Astrocyte of the cerebellum (primary cell): ENCODE measurements at places on chromosomes 3 and 15.

DNA sequence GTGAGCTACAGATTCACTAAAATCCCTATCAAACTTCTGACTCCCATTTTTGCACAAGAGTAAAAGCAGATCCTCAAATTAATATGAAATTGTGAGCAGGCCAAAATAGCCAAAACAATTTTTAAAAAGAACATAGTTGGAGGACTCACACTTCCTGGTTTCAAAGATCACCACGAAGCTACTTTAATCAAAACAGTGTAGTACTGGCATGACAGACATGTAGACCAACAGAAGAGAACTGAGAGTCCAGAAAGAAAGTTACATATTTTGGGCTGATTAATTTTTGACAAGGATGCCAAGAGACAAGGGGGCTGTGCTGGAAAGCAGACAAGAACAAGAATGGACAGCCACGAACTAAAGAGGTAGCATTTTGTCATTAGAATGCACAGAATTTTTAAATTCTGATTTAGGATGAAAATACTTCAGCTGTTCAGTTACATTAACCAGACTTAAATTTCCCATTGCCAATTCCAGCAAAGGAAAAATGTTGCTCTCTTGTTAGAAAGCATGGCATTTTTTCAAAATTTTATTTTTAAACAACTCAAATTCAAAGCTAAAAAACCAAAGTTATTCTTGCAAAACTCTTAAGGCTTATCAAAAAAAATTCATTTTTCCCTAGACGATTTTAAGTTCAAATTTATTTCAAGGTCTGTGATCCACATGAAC lies 14.0 kb downstream of the RYK start:
- DNase-seq: no peak

DNA sequence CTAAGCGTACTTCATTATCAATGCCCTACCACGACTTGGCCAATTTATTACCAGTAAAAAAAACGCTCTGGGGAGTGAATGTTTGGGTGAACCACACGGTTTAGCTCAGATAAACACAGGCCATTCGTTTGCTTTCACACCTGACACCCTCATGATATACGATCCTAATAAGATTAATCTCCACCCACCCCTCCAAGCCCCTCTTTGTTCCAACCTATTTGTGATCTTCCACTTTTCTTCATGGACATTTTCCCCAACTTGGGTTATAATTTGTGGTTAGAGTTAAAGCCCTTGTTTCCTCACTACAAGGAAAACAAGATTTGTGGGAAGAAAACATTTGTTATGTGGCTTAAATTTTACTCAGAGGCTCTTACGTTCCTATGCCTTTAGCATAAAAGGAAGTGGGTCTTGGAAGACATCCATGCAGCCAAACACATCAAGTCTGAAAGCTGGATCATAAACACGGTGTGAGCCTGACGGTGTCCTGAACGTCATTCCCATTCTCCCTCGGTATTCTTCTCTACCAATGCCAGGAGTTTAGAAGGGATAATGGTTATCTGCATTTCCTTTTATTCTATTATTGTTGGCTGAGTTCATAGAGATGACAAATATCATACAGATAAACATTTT lies 518.9 kb downstream of the NR2F2 start:
- peak; percentile 32 for DNase-seq

- DNase-seq: no peak
These were observed 103.8 kb upstream of the KLF13 start for GRCh38 chr15:31222773-31223341.

- no peak for DNase-seq
These were observed 60.5 kb downstream of the IGF2BP2 start for GRCh38 chr3:185764163-185764979.

GRCh38 chr3:153284282-153284938 lies 122.4 kb downstream of the RAP2B start:
- peak; percentile 59 for DNase-seq

GRCh38 chr3:171774521-171774920 lies 35.8 kb downstream of the PLD1 start:
- no peak for DNase-seq

DNA sequence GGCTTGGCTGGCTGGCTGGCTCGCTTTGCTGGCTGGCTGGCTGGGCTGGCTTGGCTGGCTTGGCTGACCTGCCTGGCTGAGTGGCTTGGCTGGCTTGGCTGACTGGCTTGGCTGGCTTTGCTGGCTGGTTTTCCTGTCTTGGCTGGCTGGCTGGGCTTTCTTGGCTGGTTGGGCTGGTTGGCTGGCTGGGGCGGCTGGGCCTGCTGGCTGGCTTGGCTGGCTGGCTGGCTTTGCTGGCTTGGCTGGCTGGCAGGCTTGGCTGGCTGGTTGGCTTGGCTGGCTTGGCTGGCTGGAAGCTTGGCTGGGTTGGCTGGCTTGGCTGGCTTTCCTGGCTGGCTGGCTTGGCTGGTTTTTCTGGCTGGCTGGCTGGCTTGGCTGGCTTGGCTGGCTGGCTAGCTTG lies 435.6 kb downstream of the GOLGA6L6 start:
- DNase-seq: no peak

DNA sequence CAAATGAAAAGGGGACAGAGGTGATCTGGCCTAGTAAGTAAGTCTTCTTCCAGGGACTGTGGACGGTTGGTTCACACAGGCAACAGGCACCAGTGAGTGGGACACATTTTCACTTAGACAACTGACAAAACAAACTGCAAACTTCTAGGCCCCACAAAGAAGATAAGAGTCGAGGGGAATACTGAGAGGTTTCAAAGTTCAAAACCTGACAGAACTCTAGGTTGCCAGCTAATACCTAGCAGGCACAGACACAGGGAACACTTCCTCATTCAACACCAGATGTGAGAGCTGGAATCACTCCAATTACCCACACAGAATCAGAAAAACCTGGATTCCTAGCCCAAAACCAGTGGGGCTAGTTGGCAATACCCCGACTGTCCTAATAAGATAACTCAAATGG lies 621.7 kb downstream of the ZPLD1 start:
- no peak for DNase-seq

DNA sequence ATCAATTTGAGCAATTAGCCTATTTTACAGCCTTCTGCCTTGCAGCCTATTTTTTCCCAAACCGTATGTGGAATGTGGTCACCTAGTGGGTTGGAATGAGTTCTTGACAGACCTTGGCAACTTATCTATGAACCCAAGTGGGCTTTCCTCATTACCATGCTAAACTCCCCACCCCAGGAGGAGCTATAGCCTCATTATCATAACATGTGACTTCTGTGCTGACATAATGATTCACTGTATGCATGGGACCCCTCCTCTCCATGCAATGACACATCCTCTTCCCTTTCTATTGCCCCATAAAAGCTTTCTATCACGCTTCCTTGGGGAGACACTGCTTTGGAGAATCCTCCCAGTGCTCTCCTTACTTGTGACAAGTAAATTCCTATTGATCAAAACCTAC lies 83.5 kb upstream of the FHIT start:
- no peak for DNase-seq

DNA sequence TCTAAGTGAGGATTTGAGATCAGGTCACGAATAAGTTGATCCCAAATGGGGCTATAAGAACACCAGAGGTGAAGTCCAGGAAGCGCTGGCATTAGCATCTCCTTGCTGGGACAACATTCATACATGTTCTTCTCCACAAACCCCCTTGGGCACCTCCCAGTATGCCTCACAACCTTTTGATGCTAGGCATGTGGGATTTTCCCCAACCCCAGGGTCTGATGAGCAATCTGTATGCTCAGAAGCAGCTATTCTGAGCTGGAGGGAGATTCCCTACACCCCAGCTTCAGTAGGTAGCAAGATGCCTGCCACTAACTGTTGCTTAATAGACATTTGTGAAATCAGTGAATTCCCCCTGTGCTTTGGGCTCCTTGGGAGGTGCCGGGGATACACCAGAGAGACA lies 32.2 kb downstream of the SLC6A11 start:
- DNase-seq: no peak

- DNase-seq: no peak
These were observed 88.6 kb upstream of the RASGRF1 start for GRCh38 chr15:79179108-79179561.

GRCh38 chr3:112688085-112688769 lies 47.3 kb upstream of the CCDC80 start:
- DNase-seq: no peak
